ENCODE measurements at places on chromosomes 2 and 18.

DNA sequence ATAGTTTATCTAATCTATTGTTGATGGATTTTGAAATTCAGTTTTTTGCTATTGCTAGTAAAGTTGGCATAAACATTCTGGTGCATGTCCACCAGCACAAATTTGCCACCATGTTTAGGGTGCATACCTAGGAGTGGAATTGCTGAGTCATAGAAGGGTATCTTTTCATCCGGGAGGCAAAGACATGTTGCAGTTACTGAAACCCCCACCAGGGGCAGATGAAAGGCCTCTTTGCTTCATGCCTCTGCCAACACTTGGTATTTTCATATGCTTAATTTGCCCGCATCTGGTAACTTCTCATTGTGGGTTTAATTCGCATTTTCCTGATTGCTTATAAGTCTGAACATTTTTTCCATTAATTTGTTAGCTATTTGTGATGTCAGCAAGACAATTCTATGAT, 8.2 kb downstream of the DCC start:
- DNase-seq, result no peak

- peak; percentile 76 for DNase-seq
Observed at GRCh38 chr18:67199993-67200617, 316.4 kb downstream of the DSEL start.

DNA sequence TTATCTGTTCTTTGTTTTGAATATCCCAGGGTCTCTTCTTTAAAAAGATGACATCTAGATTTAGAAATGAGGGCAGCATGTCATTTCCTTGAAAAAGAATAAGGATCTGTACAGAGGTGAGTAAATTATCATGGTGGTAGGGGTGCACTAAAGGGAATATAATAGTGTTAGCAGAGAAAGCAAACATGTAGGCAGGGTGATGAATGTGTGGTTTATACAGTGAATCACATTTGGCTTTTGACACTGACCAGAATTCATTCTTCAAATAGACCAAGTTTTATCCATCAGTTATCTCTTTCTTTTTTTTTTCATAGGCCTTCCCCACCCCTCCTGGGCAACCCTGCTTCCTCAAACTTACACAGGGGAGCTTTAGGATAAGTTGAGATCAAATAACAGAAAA, 184.5 kb upstream of the LRP1B start:
- DNase-seq, result peak; percentile 1

DNA sequence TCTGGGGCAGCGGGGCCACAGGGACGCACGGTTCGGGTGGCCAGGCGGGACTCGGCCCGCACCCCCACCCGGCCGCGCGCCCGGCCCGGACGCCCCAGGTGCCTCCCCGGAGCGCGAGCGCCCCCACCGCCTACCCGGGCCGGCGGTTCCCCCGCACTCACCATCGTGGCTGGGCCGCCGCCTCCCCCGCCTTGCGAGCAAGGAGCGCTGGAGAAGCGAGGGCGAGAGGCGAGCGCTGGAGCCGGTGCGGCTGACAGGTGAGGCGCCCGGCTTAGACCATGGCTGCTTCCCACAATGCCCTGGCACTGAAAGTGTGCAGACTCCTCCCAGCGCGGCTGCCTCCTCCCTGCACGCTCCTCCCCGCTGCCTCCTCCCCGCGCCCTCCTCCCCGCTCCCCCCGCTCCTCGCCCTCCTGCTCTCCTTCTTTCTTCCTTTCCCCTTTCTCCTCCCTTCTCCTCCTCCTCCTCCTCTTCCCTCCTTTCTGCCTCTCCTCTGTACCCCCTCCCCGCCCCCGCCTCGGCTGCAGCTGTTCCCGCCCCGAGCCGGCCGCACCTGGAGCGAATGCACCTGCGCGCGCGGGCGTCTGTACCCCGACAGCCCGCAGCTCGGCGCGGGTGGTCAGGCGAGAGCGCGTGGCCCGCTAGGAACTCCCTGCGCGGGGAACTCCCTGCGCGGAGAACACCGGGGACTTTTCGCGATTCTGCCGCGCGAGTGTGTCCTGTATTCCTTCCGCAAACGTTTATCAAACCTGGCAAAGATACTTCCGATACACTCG, at the start of gene AP1S3:
TSS of gene AP1S3 (minus strand) at position 296 of the 775 bp plus-strand sequence. CDS start at position 164, 132 bp downstream.
- DNase-seq, result peak; percentile 37

DNA sequence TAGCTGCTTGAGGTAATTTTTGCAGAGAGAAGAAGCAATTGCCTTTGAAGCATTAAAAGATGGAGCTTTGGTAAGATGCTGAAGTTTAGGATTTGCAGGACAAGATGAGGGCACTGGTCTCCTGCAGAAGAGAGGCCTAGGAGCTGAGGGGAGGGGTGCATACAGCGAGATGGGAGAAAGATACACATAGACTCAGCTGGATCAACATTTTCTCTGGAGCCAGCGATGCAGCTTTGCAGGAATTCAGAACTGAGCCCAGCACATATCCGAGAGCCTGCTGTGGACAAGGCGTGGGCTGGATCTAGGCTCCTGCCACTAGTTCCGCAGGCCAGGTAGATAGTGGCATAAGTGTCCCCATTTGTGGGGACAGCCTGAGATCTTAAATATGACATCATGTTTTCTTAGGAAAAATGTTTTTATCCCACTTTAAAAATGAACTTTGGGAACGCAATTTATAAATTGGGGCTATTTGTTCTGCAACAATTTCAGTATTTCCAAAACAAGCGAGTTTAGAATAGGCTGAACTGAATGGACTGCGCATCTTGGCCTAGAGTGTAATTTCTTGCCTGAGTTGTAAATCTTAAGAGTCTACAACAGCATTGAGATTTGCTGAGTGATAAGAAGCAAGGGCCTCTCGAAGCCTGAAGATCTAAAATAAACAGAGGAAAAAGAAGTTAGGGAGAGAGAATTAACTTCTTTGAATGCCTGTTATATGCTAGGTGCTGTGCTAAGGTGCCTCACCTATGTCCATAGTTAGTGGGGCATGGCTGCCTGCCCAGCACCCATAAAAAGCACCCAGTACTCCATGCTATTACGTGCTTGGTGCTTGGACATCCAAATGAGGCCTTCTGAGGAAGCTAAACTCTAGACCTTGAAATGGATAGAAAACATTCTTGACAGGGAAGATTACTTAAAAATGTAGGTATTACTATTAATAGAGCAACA, 17.3 kb downstream of the GRHL1 start:
- no peak for DNase-seq

DNA sequence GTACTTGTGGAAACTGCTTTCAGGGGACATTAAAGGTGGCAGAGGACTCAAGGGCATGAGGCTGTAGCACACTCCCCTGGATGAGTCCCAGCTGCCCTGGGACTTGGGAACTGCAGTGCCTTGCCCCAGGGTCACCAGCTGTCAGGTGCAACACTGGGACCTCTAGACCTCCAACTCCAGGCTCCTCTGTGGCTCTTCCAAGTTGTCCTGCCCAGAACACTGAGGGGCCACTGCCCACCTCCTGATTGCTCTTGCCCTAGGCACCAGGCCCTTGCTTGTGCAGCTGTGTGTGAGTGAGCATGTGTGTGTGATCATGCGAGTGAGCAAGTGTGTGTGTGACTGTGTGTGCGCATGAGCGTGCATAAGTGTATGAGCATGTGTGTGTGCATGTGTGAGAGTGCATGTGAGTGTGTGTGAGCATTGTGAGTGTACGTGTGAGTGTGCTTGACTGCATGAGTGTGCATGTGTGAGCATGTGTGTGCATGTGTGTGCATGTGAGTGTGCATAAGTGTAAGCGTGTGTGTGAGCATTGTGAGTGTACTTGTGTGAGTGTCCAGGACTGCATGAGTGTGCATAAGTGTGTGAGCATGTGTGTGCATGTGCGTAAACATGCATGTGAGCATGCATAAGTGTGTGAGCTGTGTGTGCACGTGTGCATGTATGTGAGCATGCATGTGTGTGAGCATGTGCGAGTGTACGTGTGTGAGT, 301.5 kb downstream of the NDUFA10 start:
- DNase-seq, result no peak

GRCh38 chr2:217418090-217418489, 558.2 kb upstream of the TNP1 start:
- DNase-seq, result peak; percentile 48

DNA sequence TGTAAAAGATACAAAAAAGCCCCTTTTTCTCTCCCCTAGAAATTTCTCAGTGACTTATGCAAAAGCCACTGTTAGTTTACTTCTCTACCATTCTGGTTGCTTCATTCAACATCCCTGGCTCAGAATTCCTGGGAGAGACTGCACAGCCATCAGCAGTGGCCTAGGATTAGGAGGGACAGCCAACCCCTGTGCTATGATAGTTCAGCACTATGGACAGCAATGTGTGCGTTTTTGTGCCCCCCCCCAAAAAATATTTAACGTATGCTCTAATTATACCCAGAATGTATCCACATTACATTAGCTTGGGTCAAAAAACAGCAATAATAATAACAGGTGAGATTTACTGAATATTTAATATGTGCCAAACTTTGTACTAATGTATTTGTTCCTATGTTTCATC, 29.0 kb downstream of the OSR1 start:
- no peak for DNase-seq

DNA sequence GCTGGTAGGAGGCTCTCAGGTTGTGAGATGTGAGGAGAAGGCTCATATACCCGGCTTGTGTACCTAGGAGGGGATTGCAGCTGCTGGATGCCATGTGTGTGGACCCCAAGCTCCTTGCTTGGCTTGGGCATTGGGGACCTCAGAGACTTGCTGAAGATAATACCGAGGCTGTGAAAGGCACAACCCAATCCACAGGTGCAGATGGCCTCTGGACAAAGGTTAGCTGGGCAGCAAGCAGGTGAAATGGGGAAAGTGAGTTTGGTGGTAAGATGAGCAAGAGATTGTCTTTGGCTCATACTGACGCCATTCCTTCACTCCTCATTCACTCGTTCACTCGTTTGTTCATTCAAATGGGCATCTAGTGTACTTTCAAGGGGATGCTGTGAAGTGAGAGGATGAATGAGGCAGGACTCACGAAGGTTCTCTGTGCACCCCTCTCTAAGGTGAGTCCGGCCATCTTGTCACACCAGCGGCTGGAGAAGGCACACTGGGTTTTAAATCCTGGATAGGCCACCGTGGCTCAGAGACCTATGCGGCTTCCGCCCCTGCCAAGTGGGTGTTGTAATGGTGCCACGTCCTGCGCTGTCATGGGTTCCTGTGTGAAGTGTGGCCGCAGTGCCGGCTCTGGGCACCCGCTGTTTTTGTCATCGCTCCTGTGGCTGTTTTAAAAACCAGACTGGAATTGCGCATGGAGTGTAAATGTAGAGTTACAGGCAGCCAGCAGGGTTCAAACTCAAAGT, 13.7 kb downstream of the FBLN7 start:
- no peak for DNase-seq

- DNase-seq, result no peak
Observed at GRCh38 chr18:11541179-11541578, 68.2 kb upstream of the SLC35G4 start.

GRCh38 chr2:183495589-183496267, 371.5 kb downstream of the NUP35 start:
- no peak for DNase-seq

- no peak for DNase-seq
Observed at GRCh38 chr2:174328114-174328960, 6.4 kb upstream of the SP9 start.

- DNase-seq, result no peak
Observed at GRCh38 chr18:77095391-77096371, 36.9 kb downstream of the MBP start.

GRCh38 chr2:158722266-158723105, 72.6 kb upstream of the DAPL1 start:
- DNase-seq, result no peak

- DNase-seq, result peak; percentile 26
Observed at GRCh38 chr2:219441451-219442255, 7.0 kb downstream of the SPEG start.

DNA sequence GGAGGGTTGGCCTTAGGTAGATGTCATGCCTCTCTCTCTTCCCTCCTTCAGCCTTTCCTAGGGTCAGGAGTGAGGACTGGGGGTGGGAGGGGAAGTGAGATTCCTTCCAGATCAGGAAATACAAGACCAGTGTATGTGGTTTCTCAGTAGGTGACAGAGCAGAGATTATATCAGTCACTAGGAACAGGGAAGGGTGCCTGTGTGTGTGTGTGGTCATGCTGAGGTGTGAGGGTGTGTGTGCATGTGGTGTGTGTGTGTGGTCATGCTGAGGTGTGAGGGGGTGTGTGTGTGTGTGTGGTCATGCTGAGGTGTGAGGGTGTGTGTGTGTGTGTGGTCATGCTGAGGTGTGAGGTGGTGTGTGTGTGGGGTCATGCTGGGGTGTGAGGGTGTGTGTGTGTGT, 259.8 kb downstream of the LOXHD1 start:
- no peak for DNase-seq

- DNase-seq, result peak; percentile 25
Observed at GRCh38 chr2:221571025-221571550, 1.0 kb downstream of the EPHA4 start.

DNA sequence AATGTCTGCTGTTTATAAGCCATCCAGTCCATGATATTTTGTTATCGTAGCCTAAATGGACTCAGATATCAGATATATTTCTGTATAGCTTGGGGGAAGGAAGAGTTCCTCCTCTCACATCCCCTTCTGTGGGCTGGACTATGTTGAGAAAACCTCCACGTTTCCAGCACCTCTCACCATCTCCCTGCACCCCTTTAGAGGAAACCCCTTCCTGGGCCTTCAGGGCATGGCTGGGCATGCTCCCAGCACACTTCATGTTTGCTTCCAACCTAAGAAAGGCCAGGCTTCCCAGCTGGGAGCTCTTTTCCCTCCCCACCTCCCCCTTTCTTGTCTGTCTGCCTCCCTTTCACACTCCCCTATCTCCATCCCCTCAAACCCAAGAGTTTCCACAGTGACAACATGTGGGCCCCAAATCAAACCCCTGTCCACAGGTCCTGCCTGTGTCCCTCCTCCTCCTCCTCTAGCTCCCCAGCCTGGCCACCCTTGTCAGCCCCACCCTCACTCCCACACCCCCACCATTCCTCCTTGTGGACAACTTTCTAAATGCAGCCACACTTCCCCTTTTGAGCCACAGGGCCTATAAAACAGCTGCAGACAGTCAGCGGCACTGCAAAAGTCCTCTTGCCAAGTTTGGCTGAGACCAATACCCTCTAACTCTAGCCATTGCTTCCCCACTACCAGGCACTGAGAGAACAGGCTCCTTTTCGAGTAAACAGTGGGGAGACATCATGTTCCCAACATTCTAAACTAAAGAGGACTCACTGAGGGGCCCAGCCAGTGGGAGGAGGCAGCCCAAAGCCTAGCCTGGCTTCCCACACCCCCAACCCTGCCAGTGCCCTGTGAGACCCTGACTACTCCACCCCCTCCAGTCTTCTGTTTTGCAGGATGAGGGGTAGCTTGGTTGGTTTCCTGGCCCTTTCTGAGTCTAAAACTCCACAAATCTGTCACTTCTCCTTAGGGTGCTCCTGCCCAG, 120.5 kb downstream of the ZFP36L2 start:
- DNase-seq, result peak; percentile 59
